Kidney glomerular epithelial cell (primary cell): ENCODE measurements at places on chromosomes 1 and 21.

DNA sequence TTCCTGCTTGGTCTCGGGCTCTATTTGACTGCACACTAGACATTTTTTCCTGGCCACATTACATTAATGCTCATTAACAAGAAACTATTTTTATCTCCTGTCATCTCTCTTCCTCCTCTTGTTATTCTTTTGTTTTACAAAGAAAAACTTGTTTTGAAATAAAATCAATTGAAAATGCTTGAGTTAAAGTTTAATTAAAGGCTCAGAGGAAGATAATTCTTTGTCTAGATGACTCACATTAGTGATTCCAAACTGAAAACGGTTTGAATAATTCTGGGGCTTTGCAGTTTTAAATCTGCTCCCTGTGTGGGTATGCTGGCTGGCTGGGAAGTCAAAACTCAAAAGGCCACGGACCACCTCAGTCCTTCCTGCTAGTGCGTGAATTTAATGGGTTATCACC lies 29.6 kb downstream of the RGS5 start:
- DNase-seq: peak; percentile 82

DNA sequence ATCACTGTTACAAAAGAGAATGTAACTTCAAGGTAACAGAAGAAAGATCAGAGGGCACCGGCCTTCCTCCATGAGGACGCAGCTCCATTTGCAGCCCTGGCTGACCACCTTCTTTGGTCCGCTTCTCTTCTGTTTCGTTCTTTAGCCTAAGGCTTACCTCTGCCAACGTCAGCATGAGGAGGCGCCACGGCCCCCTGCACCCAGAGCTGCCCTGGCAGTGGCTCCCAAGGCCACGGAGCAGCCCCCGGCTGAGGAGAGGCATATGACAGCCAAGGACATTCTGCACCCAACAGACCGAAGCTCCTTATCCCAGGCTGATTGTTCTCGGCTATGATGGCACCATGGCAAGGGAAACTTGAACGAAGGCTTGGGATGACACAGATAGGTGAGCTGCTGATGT lies 250.3 kb downstream of the TOMM20 start:
- DNase-seq: no peak

- DNase-seq: peak; percentile 89
Observed at GRCh38 chr1:18926315-18927081, 24.1 kb upstream of the ALDH4A1 start.

GRCh38 chr1:198830412-198830811 lies 191.6 kb downstream of the PTPRC start:
- no peak for DNase-seq

DNA sequence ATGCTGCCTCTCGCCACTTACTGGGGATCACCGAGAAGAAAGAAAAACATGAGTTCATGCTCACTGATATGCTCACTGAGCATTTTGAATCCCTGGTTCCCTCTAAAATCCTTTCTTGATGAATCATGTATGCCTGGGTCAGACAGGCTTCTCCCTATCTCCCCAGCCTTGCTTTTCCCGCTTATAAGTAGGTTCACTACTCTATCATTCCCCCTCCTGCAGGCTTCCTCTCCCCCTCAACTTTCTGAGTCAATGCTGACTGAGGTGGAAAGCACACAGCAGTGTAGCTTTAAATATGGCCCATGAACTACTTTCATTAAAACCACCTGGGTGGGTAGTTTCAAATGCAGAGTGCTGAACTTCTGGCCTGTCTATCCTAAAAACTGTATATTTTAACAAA lies 41.7 kb downstream of the FMO4 start:
- peak; percentile 98 for DNase-seq

GRCh38 chr1:210469441-210469840 lies 140.7 kb downstream of the HHAT start:
- DNase-seq: peak; percentile 28

GRCh38 chr1:246418565-246419312 lies 88.3 kb downstream of the SMYD3 start:
- no peak for DNase-seq

DNA sequence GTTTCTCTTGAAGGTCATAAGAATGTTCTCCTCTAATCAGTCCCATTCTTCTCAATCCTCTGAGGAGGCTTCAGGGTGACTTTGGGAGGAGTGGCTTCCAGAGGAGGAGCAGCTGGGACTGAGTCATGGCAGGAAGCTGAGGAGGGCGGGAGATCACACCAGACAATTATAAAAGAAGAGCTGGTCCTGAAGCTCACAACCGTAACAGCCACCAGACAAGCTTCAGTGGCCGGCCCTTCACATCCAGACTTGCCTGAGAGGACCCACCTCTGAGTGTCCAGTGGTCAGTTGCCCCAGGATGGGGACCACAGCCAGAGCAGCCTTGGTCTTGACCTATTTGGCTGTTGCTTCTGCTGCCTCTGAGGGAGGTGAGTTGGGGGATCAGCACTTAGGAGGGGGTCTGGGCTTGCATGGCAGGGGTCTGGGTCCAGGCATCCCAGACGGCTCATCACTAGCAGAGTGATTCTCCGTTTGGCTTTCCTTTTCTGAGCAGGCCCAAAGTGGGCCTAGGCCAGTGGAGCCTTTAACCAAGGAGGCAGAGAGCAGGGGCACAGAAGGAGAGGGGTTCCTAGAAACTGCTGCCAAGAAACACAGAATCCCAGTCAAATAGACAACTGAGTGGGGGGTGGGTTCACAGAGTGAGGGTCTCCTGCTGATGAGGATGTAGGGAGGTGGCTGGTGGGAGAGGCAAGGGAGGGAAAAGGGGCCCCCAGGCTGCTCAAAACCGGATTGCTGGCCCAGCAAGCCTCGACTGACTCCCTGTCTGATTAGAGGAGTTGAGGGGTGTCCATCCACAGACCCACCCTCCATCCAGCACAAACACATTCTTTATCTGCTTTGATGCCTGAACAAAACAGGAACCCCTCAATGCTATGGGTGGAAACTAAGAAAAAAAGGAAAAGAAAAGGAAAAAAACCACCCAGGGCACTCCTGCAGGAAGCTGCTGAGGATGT lies at the start of gene ECM1:
TSS of gene ECM1 (plus strand) at position 198 of the 953 bp plus-strand sequence. CDS start at position 299, 101 bp downstream.
- peak; percentile 20 for DNase-seq

- DNase-seq: no peak
Observed at GRCh38 chr1:150543500-150544143, 5.6 kb upstream of the ADAMTSL4 start.

- DNase-seq: no peak
Observed at GRCh38 chr1:187626056-187626455, 797.3 kb downstream of the PLA2G4A start.

DNA sequence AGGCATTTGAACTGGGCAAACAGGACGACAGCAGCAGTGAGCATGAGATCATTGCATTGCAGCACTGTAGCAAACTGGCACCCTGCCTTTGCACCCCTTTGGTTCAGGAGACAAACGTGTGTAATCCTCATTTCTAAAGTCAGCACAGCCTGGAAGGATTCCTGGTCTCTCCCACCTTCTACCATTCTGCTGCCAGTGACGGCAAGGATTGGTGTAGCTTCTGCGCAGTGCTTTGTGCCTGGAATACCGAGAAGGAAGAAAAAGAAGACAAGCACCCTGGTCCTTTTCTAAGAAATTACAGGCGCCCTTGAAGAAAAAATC lies 805.3 kb downstream of the USP25 start:
- DNase-seq: peak; percentile 16

DNA sequence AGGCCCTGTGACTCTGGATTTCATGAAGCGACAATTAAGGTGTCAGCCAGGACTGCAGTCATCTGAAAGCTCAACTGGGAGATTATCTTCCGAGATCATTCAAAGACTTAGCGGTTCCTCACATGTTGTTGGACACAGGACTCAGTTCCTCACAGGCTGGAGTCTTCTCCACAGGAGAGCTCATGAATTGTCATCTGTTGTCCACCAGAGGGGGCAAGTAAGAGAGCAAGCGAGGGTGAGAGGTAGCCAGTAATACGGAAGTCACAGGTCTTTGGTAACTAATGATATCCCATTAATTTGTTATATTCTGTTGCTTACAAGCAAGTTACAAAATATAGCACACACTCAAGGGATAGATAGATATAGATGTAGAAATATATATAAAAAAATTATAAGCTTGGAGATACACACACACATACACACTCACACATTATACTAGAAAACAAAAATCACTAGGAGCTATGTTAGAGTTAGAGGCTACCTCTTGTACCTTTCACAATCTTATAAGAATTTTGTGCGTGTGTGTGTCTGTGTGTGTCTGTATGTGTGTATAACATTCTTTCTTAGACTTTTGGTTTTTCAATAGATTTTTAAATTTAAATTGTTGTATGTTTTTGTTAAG lies 1695.3 kb downstream of the BRINP3 start:
- DNase-seq: peak; percentile 79

- no peak for DNase-seq
Observed at GRCh38 chr1:54624466-54625464, 1.4 kb upstream of the FAM151A start.

- no peak for DNase-seq
Observed at GRCh38 chr1:113534875-113535274, 144.6 kb downstream of the MAGI3 start.

DNA sequence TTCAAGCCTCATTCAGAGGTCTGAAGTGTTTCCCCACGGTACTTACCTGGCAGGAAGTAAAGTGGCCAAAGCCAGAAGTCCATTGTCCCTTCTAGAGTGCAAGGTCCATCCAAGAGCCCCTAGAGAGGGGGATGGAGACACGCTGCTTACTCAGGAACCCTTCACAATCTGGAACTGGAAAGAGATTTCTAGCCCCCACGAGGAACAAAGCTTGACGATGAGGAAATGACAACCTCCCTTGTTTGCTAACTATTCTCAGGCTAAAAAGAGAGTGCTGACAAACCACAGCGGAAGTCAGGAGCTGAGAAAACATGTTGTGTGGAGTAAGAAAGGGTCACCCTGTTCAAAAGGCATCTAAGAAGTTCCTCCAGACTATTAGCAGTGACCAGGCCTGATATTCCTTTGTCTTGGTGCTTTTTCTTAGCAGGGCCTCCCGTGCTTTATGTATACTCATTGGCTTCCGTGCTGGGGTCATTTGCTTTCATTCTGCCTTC lies at the start of gene FCMR:
TSS of gene FCMR (minus strand) at position 170 of the 494 bp plus-strand sequence. CDS start at position 83, 87 bp downstream.
- no peak for DNase-seq

GRCh38 chr1:235229868-235230267 lies 68.8 kb upstream of the RBM34 start:
- DNase-seq: no peak

DNA sequence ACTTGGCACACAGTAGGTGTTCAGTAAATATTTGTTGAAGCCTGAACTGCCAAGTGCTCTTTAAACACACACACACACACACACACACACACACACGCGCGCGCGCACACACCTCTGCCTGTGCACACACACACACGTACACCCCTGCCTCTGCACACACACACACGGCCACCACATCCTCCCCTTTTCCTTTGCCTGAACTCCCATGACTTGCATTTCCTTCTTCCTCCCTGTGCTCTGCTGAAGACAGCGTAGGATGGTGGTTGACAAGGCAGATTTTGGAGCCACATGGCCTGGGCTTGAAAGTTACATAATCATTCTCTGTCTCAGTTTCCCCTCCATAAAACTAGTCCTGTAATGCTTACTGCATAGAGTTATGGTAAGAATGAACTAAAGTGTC lies 712.3 kb downstream of the PTPRU start:
- no peak for DNase-seq

DNA sequence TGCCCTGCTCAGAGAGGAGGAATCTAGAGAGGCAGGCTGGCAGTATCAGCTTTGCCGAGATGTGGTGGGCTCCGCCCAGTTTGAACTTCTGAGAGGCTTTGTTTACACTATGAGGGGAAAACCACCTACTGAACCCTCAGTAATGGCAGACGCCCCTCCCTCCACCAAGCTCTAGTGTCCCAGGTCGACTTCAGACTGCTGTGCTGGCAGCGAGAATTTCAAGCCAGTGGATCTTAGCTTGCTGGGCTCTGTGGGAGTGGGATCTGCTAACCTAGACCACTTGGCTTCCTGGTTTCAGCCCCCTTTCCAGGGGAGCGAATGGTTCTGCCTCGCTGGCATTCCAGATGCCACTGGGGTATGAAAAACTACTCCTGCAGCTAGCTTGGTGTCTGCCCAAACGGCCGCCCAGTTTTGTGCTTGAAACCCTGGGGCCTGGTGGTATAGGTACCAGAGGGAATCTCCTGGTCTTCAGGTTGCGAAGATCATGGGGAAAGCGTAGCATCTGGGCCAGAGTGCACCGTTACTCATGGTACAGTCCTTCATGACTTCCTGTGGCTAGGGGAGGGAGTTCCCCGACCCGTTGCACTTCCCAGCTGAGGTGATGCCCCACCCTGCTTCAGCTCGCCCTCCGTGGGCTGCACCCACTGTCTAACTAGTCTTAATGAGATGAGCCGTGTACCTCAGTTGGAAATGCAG lies 43.6 kb downstream of the C21orf91 start:
- DNase-seq: no peak

GRCh38 chr1:40396420-40396819 lies 22.9 kb downstream of the SMAP2 start:
- no peak for DNase-seq

GRCh38 chr21:27429710-27430341 lies 462.9 kb upstream of the ADAMTS5 start:
- DNase-seq: no peak

DNA sequence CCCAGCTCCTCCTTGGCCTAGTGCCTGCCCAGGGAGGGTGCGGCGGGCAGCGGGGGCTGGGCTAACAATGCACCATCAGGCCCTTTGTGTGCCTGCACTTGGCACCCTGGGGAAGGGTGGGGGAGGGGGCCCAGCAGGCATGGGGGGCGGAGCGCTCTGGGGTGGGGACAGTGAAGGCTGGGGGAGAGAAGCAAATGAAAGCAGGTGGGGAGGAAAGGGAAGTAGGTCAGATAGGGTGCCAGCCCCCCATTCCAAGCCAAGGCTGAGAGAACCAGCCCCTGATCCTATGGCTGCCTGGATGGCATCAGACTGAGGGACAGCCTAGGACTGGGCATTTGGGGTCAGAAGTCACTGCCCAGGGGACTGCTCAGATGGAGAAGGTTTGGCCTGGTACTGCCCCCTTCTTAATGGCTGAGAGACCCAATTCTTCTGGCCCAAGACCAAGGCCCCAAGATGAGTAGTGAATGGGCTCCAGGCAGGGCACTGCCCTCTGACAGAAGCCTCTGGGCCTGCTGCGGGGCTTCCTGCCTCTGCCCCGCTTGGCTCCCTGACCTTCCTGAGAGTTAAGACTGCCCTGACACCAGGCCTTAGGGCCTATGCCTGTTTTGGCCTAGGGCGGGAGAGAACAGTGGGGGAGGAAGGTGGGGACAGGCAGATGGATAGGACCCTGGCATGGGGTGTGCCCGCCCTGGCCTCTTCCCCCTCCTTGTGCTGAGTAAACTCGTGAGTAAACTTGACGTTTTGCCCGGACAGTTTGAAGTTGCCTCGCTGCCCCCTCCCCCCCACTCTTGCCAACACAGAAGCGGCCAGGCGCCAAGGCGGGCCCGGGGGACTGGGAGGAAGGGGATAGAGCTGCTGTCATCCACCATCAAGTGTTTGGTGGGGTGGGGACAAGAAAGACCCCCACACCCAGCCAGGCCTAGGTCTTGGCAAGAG lies 2.7 kb downstream of the ZBTB7B start:
- DNase-seq: no peak
